Bronchial epithelial cell (primary cell): ENCODE measurements at places on chromosomes 4 and X.

GRCh38 chr4:60088807-60089486 is 1111.2 kb upstream of the ADGRL3 start:
- DNase-seq = no peak

DNA sequence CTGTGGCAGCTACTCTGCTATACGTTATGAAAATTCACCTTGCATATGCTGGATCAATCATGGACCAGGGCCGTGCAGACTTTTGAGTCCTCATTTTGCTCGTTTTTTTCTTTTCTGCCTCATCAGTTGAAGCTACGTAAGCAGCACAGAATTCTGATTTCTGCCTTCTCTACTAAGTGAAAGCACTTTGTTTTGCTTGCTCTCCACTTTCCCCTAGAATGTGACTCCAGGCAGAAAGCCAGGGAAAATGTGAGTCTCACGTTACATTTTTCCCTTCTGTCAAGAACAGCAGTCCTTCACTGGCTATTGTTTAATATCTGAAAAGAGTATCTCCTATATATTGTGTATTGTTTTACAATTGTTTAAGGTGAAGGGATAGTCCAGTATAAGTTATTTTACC is 1840.1 kb downstream of the PCDH7 start:
- DNase-seq = no peak

GRCh38 chr4:67674098-67674497 is 26.9 kb downstream of the UBA6 start:
- no peak for DNase-seq

- DNase-seq = no peak
Measured at GRCh38 chrX:105266456-105266855, 46.0 kb upstream of the TEX13A start.

DNA sequence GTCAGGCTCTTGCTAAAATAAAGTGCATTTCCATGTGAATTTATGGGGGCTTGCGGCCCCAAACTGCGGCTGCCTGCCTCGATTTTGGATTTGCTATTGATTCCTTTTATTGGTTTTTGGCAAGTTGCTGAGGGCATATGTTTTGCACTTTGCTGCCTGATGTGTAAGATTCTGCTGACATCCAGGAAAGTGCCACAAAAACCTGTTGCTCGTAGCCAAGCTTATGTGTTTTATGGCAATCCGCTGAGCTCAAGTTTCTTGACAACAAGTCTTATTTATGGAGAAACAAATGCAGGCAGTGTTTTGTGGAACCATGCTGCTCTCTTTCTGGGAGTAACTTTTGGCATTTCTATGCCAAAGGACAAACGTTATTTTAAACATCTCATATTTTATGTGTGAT is 97.3 kb upstream of the DDIT4L start:
- no peak for DNase-seq
